ENCODE measurements at places on chromosomes 7 and 10.

DNA sequence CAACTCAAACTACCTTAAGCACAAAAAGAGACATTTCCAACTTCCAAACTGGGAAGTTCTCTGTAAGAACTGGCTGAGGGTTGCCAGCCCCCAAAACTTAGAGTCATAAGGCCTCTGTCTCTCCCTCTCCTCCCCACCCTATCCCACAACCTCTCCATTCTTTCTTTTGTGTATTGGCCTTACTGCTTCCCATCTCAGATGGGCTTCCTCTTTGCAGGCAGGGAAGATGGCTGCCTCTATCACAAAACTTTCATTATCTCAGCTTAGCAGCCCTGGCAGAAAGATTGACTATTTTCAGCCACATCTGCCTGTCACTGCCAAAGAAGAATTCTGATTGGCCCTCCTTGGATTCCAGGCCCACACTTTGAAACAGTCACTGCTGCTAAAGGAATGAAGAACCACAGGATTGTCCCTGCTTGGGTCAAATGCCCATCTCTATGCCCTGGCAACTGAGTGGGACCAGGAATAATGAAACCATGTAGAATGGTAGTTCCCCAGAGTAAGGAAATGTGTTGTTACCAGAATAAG is 58.0 kb upstream of the PRKAR2B start:
- DNase-seq: no peak

GRCh38 chr7:158581440-158582088 is 6.1 kb downstream of the PTPRN2 start:
- no peak for DNase-seq

GRCh38 chr10:12561307-12561706 is 212.0 kb downstream of the CAMK1D start:
- no peak for DNase-seq

GRCh38 chr7:74371381-74372341 is 82.0 kb upstream of the GTF2IRD1 start:
- peak; percentile 61 for DNase-seq

- DNase-seq: no peak
Observed at GRCh38 chr10:43048301-43049051, 28.4 kb upstream of the RET start.

DNA sequence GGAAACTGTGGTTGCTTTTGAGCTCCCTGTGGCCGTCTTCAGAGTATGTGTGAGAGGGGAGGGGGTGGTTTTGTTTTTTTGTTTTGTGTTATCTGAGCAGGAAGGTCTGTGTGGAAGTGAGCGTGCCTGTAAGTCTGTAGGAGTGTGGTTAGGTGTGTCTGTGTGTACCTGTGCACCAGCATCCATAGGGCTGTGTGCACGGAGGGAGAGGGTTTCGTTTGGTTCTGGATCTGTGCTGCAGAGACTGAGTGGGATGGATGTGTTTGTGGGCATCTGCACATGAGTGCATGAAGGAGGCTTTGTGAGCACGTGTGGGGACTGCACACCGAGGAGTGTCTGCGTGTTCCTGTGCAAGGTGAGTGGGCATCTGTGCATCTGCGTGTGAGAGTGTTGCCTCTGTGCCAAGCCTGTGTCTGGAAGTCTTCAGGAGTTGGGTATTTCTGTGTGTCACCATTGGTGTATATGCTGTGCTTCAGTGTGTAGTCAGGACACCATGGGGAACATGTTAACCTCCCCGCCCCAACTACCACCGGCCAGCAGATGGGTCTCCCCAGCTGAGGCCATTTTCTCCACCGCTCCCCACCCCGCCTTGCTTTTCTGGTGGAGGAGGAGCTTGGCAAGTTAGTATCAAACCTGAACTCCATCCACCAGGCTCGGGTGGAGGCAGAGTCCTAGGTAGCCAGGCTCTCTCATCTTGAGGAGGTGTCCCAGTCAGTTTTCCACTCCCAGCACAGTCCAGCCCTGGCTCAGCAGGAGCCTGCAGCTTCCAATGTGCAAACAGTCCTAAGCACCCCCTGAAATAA is 7.1 kb upstream of the TLX1 start:
- DNase-seq: no peak

- DNase-seq: no peak
Observed at GRCh38 chr7:31340603-31341002, at the start of gene NEUROD6. Gene NEUROD6, minus strand, starts transcription at chr7:31340726. Its CDS starts 1,458 bp downstream, at chr7:31339268.

DNA sequence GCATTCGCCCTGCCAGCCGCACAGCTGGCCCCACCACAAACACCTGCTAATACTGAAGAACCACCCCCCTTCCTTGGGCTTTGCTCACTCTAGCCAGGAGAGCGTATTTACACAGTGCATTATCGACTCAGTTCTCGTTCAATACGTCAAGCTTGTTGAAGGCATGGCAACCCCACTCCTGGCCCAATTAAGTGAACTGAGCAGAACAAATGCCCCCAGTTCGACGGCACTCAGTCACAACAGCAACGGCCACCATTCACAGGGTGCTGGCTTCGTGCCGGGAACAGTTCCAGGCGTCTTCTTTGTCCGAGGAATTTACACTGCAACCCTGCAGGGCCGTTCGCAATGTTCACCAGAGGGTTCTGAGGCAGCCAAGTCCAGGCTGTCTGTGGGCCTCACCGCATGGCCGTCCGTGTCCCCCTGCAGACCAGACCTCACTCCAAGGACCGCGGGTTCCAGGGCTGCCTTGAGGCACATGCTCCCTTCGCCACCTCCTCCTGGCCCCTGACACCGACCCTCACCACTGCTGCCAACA is 175.3 kb downstream of the DIP2C start:
- DNase-seq: no peak

DNA sequence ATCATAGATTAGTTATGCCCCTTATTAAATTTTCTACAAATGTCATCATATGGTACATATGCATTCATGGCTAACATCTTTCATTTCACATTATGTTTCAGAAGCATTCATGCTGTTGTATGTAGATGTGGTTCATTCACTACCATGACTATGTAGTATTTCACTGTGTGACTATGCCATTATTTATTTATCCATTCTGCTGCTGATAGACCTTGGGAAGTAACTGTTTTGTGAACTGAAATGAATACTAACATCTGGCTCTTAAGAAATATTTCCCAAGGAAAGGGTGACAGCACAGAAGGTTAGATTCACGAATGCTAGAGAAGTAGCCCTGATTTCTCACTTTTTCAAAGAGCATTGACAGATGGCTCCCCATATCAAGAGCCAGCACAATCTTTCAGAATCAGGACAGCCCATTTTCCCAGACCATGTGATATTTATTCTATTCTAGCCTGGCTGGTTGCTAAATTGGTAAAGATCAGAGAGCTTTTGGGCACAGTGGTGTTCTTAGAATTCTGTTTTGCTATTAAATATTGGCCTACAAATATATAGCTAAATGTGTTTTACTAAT is 157.4 kb downstream of the DYNC1I1 start:
- DNase-seq: no peak

- no peak for DNase-seq
Observed at GRCh38 chr7:99456288-99456687, 9.7 kb downstream of the ATP5MF start.
